ENCODE measurements at places on chromosomes 1 and 21.

DNA sequence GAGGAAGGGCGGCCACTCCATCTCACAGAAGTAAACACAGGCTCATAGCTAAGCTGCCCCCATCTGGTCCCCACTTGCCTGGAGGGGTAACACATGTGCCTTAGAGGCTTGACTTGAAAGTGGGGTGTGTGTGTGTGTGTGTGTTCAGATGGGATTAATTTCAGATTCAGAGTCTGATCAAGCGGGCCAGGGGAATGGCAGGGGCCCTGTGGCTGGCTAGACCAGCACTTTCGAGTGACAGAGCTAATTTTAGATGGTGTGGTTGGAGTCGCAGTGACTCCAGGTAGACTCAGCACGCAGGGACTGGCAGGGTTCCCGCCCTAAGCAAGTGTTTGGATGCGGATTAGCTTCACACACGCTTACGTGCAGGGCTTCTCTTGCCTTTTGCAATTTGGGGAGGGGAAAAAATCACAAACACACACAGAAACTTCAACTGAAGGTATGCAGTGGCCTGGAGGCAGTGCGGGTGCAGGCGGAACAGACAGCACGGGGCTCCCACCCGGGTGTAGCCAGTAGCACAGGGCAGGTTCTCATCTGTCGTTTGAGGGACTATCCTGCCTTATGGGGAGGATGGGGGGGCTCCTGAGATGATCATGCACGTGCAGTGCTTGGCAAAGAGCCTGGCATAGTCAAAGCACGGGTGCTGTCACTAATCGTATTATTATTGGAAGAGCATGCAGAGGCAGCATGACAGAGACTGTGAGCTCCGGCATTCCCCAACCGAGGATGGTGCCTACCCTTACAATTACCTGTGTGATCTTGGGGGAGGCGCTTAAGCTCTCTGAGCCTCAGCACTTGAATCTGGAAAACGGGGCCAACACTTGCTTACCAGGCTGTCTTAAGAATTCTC lies 1.3 kb downstream of the EDN2 start:
- no peak for DNase-seq

- DNase-seq = no peak
These were observed 2.1 kb downstream of the BRINP3 start for GRCh38 chr1:190475421-190476141.

GRCh38 chr1:3352952-3353331 lies 101.5 kb upstream of the ARHGEF16 start:
- DNase-seq = no peak

DNA sequence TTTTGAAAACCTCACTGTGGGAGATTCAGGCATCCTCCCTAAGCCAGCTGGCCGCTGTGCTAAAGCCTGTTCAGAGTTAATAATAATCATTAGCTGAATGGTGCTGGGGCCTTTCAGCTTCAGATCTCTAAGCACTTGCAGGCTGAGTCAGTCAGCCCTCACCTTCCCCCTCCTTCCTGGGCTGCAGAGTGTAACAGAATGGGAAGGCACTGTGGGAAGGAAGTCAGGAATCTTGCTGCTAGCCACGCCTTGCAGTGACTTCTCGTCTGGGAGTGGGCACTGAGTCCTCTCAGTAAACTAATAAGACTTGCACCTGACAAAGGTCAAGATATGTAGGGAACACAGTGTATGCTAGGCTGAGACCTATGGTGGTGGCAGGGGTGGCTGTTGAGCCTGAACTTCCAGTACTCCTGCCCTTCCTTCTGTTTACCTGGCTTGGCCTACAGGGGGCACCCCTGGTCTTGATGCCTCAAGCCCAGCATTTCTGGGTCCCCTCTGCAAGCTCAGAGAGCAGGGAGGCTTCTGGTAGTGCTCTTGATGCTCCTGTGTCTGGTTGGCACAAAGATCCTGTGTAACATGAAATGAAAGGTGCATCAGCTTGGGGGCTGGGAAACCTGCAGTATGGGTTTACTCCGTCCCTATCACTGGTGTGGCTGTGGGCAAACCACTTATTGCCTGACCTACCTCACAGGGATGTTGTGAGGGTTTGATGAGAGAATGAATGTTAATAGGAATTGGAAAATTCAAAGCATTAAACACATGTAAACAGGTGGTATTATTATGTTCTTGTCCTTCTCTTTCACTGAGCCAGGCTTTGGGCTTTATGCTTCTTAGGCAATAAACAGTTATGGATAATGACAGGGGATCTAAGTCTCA lies 6.0 kb downstream of the CYB561D1 start:
- DNase-seq = peak; percentile 62

- DNase-seq = peak; percentile 79
These were observed 6.1 kb downstream of the SKI start for GRCh38 chr1:2233997-2234761.

Measured in CD4-positive, alpha-beta T cell treated with Interleukin-6 at 100 ng/mL for 8 hours (primary cell).